DMS79 (cell line): ENCODE measurements at places on chromosomes 6 and 20.

GRCh38 chr6:107991772-107992550 lies 34.0 kb upstream of the SEC63 start:
- no peak for DNase-seq

- DNase-seq, result no peak
Observed at GRCh38 chr20:22717466-22717865, 133.1 kb upstream of the FOXA2 start.

DNA sequence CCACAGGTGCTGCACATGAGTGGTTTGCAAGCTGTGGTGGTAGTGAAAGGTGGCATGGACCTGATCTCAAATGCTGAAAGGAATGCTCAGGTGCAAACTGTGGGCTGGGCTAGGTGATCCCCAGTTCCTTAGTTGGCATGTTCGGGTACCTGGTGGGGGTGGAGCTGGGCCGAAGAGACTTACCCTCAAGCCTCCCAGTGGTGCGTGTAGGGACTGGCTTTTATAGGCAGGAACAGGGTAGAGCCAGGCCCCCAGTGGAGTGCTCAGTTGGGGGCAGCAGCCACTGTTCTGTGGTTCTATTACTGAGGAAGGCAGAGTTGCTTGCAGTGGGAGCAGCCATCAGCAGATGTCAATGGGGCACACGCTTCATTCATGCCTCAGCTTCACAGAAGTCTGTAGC lies 399.8 kb downstream of the HTR1B start:
- DNase-seq, result no peak

DNA sequence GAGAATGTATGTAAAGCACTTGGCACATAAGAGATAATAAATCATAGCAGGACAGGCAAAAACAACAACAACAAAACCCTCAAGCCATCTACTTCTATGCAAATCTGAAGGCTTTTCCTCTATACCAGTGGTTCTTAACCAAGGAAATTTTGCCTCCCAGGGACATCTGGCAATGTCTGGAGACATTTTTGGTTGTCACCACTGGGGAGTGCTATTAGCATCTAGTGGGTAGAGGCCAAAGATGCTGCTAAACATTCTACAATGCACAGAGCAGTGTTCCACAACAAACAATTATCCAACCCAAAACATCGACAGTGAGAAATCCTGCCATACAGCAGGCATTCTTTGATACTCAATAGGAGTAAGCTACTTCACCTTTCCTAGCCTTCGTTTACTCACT lies 28.2 kb downstream of the NDRG3 start:
- no peak for DNase-seq

DNA sequence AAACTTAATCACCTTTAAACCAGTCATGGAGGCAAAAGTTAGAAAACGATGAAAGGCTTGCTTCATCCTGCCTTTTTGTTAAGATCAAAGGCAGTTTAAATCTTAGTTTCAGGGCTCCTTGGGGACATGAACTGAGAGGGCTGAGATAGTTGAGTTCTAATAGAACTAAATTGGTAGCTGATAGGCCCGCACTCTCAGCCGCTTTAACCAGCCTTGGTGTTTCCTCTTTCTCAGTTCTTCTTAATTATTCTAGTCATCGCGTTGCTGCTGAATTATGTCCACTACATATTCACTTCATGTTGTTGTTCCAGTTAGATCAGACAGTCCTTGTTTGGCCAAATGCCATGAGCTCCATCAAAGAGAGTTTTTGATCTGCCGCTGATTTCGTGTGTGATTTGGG lies 72.5 kb downstream of the ANKS1A start:
- DNase-seq, result no peak

DNA sequence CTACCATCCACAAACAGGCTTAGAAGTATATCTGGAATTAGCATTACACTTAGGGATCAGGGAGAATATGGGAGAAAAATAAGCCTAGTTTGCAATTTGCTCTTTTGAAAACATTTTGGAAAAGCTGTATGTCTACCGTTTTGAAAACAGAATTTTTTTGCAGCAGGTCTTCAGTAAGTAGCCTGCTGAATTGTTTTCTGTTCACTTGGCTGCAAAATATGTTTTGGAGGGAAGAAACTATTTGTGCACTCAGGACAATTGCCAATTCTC lies 39.6 kb downstream of the ILRUN start:
- DNase-seq, result no peak

GRCh38 chr6:91278416-91278815 lies 691.5 kb upstream of the MAP3K7 start:
- no peak for DNase-seq

GRCh38 chr6:45808917-45809316 lies 206.7 kb downstream of the CLIC5 start:
- no peak for DNase-seq
